ENCODE measurements at places on chromosomes 1 and 21. TPM values are rescaled to one million over a fixed set of nuclear protein-coding genes. Genes with fewer than 3 reads are reported as not detected.

GJA9 gene
- total RNA-seq: not detected

KCNH1 gene
- total RNA-seq: 0.38 TPM

GRCh38 chr1:58573138-58573537, 3.9 kb downstream of the TACSTD2 start:
- H3K4me3 ChIP-seq: no peak overlapping the region
- DNase-seq: no peak
- no peak overlapping the region for H3K27ac ChIP-seq

DNA sequence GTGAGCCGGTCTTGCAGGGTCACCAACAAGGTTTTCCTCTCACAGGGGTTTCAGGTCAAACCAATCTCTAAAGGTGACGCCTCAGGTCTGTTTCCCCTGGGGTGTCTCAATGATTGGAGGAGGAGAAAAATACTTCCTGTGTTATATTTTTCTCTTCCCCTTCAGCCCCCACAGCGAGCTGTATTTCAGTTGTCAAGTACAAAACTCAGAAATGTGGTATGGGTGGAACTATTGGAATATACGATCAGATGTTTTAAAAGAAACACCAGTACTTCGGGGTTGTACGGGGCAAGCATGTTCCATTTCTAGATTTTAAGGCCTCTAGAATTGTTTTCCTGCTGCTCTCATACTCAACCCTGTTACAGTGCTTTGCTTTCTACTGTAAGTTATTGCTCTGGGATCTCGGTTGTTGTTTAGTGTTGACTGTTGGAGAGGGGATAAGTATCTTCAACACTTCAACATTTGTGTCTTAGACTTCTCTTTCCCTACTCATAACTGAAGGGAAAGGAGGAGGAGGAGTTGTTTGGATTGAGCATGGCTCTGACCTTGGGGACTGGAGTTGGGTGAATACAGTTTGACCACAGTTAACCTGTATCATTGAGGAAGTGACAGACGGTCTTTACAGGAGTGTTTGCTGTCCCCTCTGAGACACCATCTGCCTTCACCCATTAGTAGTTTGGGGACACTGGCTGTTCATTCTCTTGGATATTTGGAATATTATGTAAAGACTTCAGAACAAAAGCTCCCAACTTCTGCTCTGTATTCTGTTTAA, 2.0 kb downstream of the MAPKAPK2 start:
- H3K4me3 ChIP-seq: peak overlapping the region; percentile 82
- no peak overlapping the region for H3K27ac ChIP-seq
- H3K36me3 ChIP-seq: no peaks in the 10 kb centered on the region
- peaks cover 28% of the 10 kb centered on the region for H3K27me3 ChIP-seq
- no peak for DNase-seq

DNA sequence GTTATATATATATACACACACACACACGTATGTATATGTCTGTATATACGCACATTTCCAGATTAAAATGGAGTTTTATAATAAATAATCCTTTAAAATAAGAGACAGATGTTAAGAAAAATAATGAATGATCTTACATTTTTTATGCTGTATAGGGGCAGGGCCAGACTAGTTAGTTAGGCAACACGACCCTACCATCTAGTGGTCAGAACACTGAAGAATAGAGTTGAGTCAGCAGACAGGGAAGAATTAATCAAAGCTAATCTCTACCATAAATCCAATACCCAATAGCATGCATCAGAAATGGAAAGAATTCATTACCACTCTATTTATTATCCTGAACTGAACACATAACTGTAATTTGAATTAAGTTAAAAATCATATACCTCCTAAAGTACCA, 156.7 kb downstream of the BRINP3 start:
- H3K4me1 ChIP-seq: no peaks in the 10 kb centered on the region
- no peak overlapping the region for H3K27ac ChIP-seq
- no peak for DNase-seq
- H3K27me3 ChIP-seq: no peaks in the 10 kb centered on the region
- H3K4me3 ChIP-seq: no peak overlapping the region

- no peak overlapping the region for H3K27ac ChIP-seq
- H3K4me1 ChIP-seq: peaks cover 10% of the 10 kb centered on the region
- H3K27me3 ChIP-seq: no peaks in the 10 kb centered on the region
- H3K36me3 ChIP-seq: no peaks in the 10 kb centered on the region
- no peak overlapping the region for H3K4me3 ChIP-seq
Observed at GRCh38 chr1:234989479-234990327, 138.9 kb downstream of the TOMM20 start.

GRCh38 chr1:88980870-88981269, 11.6 kb downstream of the KYAT3 start:
- DNase-seq: no peak
- no peaks in the 10 kb centered on the region for H3K36me3 ChIP-seq
- no peak overlapping the region for H3K4me3 ChIP-seq
- H3K27ac ChIP-seq: no peak overlapping the region

- H3K4me1 ChIP-seq: peaks cover 45% of the 10 kb centered on the region
- no peak for DNase-seq
- no peaks in the 10 kb centered on the region for H3K36me3 ChIP-seq
- H3K4me3 ChIP-seq: peak overlapping the region; percentile 84
- no peaks in the 10 kb centered on the region for H3K27me3 ChIP-seq
Observed at GRCh38 chr21:42654179-42654912, 925 bp downstream of the PDE9A start.

ZNF697 gene
- 18.3 TPM for total RNA-seq

DNA sequence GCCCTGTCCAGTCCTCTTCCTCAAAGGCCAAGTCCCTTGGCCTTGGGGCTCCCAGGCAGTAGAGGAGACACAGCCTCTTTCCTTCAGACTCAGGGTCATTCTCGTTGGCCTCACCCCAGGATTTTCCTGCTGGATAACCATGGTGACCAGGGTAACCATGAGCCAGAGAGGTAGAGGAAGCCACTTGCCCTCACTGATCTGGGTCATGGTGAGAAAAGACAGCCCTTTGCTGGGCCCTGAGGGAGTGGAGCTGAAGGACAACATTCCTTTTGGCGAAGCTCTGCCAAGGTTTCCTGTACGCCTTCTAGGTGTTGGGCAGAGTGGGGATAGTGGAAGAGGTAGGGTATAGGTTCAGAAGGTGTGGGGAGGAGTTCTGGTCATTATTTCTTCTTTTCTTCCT, 53.1 kb upstream of the WNT4 start:
- H3K4me1 ChIP-seq: no peaks in the 10 kb centered on the region
- no peak overlapping the region for H3K4me3 ChIP-seq
- DNase-seq: no peak
- H3K27me3 ChIP-seq: no peaks in the 10 kb centered on the region

DNA sequence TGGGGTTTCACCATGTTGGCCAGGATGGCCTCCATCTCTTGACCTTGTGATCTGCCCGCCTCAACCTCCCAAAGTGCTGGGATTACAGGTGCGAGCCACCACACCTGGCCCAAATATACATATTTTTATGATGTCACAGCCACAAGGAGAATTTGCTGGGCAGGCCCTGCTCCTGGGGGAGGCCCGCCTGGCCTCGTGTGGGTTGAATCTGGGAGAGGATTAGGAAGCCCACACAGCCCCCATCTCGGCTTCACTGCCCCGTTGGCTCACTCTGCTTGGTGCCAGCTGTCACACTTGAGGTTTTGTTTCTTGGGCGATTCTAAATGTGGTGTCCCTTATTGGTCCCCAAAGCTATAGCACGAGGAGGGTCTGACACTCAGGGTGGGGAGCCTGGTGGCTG, 335.7 kb upstream of the AJAP1 start:
- no peaks in the 10 kb centered on the region for H3K27me3 ChIP-seq
- DNase-seq: no peak
- H3K4me3 ChIP-seq: no peak overlapping the region
- no peaks in the 10 kb centered on the region for H3K36me3 ChIP-seq
- H3K27ac ChIP-seq: no peak overlapping the region

CDA gene
- total RNA-seq: 3.3 TPM

GRCh38 chr1:35270836-35271235, 2.3 kb downstream of the ZMYM4 start:
- H3K36me3 ChIP-seq: no peaks in the 10 kb centered on the region
- peaks cover 3% of the 10 kb centered on the region for H3K4me1 ChIP-seq
- no peak overlapping the region for H3K27ac ChIP-seq
- no peak for DNase-seq

GRCh38 chr1:180515364-180515763, 13.0 kb upstream of the ACBD6 start:
- no peaks in the 10 kb centered on the region for H3K27me3 ChIP-seq
- H3K4me1 ChIP-seq: no peaks in the 10 kb centered on the region
- H3K27ac ChIP-seq: no peak overlapping the region
- H3K4me3 ChIP-seq: no peak overlapping the region

SLC9C2 gene
- not detected for total RNA-seq

ZNF695 gene
- total RNA-seq: 25.6 TPM

MEX3A gene
- 52.4 TPM for total RNA-seq

DNA sequence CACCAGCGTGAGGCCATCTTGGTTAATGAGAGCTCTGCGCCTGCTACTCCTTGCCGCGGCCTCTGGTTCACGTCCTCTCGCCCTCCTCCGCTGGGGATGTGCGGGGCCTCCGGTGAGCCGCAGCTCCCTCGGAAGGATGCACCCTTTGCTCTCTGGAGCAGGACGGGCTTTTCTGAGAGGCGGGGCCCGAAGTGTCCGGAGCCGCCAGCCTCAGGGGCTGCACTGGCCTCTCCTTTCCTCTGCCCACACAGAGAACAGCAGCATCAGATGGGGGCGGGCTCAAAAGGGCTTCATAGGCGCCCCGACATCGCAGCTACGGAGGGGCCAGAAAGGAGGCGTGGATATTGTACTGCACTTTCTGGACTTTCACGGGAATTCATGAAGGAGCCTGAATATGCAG, 284.7 kb downstream of the CAMTA1 start:
- H3K4me3 ChIP-seq: peak overlapping the region; percentile 64
- peak; percentile 70 for DNase-seq
- peaks cover 2% of the 10 kb centered on the region for H3K4me1 ChIP-seq
- no peak overlapping the region for H3K27ac ChIP-seq

- H3K4me1 ChIP-seq: no peaks in the 10 kb centered on the region
- H3K27me3 ChIP-seq: no peaks in the 10 kb centered on the region
- no peak overlapping the region for H3K4me3 ChIP-seq
- H3K27ac ChIP-seq: no peak overlapping the region
- H3K36me3 ChIP-seq: no peaks in the 10 kb centered on the region
Observed at GRCh38 chr1:25209516-25209915, 22.8 kb downstream of the SYF2 start.

DNA sequence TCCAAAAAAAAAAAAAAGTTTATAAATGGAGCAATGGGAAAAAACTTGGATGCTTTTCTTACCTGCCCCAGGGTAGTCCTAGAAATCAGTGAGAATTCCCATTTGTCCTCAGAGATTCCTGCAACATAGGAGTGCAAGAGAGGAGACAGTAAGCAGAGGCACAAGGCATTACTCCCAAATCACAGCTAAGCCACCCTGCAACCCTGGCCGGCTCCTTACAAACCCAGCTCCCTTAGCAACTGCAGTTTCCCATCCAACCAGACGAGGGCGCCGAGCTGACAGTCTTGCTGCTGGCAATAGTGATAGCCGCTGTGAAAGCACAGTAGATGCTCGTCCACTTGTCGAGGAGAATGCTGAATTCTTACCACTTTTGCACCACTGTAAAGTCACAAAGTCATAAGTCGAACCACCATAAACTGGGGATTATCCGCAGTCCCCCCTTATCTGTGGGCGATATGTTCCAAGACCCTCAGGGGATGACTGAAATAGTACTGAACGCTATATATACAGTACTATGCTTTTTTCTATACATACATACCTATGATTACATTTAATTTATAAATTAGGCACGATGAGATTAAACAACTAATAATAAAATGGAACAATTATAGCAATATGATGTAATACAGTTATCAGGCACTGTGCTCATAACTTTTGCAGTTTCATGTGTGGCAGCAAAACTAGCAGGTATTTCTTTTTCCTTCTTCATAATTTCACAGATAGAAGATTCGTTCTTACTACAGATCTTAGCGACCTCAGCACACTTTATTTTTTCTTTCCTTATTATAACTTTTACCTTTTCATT, 6.0 kb upstream of the PITHD1 start:
- H3K27ac ChIP-seq: no peak overlapping the region
- H3K4me3 ChIP-seq: no peak overlapping the region
- no peak for DNase-seq
- H3K4me1 ChIP-seq: no peaks in the 10 kb centered on the region
- peaks cover 4% of the 10 kb centered on the region for H3K36me3 ChIP-seq
- no peaks in the 10 kb centered on the region for H3K27me3 ChIP-seq

CFAP107 gene
- total RNA-seq: not detected

- H3K27ac ChIP-seq: no peak overlapping the region
- H3K4me3 ChIP-seq: no peak overlapping the region
- no peaks in the 10 kb centered on the region for H3K27me3 ChIP-seq
Observed at GRCh38 chr21:35953597-35953996, 106.7 kb downstream of the SETD4 start.

LRRC39 gene
- total RNA-seq: 0.39 TPM

DNA sequence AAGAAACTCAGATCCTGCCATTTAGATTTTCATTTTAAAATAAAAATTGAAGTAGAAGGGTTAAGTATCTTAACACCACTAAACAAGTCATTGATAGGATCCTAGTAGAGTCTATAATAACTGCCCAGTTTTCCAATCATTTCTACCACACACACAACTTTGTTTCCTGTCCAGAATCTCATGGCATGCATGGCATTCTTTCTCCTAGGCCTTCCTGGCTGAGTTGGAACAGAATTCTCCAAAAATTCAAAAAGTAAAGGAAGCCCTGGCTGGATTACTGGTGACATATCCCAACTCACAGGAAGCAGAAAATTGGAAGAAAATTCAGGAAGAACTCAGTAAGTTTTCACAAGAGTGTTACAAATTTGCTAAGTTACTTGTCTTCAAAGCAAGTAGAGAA, 111.4 kb upstream of the BMP8A start:
- H3K36me3 ChIP-seq: peaks cover 18% of the 10 kb centered on the region
- H3K4me1 ChIP-seq: no peaks in the 10 kb centered on the region
- H3K27ac ChIP-seq: no peak overlapping the region
- no peak overlapping the region for H3K4me3 ChIP-seq
- H3K27me3 ChIP-seq: no peaks in the 10 kb centered on the region

S100A12 gene
- not detected for total RNA-seq

DNA sequence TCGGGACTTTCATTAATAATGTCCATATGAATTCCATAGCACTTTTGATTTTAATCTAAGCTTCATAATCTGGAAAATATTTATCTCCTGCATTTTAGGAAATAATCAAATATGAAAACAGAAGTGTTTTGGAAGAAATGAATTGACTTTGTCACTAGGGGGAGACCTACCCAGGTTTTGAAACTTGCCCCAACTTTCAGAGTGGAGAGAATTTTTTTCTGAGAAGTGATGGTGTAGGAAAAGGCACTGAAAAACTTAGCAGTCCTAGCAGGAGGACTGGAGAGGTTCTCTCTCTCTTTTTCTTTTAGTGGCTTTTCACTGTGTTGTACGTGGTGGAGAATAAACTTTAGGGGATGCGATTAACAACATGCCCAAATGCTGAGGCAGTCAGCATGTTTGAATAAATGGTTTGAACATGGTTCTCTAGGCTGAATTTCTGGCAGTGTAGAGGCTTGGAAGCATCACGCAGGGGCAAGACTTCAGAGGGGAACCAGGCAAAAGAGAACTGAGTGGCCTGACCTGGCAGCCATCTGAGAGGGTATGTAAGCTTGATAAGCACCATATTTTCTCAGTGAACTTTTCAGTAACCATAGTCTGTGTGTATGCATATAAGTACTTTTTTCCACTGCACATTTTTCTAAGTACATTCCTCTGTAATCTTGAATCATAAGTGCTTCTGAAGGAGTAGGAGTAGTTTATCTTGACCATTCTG, 68.3 kb upstream of the NEK7 start:
- H3K36me3 ChIP-seq: no peaks in the 10 kb centered on the region
- no peak overlapping the region for H3K27ac ChIP-seq
- no peak overlapping the region for H3K4me3 ChIP-seq
- DNase-seq: no peak
- no peaks in the 10 kb centered on the region for H3K27me3 ChIP-seq

- H3K4me3 ChIP-seq: no peak overlapping the region
- H3K27ac ChIP-seq: no peak overlapping the region
- H3K27me3 ChIP-seq: no peaks in the 10 kb centered on the region
- H3K36me3 ChIP-seq: no peaks in the 10 kb centered on the region
- DNase-seq: no peak
- no peaks in the 10 kb centered on the region for H3K4me1 ChIP-seq
Observed at GRCh38 chr1:7107109-7107830, 322.0 kb downstream of the CAMTA1 start.

Measured in H1 (cell line).